ENCODE measurements at places on chromosomes 4 and X.

- DNase-seq: no peak
These were observed 611.1 kb downstream of the PCDH19 start for GRCh38 chrX:99798936-99799335.

DNA sequence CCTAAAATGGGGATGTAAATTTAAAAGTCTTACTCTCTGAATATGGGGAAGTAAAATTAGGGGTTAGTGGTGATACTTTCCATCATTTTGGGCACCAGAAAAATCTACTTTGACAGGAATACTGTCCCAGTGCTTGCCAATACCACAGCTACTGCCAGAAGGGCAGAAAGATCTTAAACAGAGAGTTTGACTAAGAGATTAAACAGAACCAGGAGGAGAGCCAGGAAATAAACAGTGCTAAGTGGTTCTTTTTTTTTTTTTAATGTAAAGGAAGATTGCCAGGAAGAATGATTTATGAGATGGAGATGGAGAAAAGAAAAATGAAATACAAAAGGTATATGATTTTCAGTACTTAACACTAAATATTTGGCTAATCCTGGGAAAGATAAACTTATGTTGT lies 126.8 kb downstream of the RTL3 start:
- DNase-seq: no peak

DNA sequence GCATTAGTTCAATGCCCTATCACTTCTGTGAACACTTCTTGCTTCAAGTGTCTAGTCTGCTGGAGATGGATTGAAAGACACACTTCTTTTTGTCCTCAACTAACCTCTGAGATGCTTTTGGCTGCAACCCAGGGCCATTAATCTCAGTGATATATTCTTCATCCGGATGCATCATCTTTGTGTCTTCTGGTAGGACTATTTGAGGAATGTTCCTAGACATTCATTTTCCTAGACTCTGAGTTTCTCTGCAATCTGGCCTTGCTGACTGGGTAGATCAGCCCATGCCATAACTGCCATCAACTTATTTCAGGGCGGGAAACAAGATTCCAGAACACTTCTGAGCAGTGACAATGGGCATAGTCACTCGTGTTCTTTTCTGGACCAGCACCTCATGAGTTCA lies 329.4 kb downstream of the PDGFC start:
- no peak for DNase-seq

GRCh38 chr4:81457345-81457744 lies 14.4 kb downstream of the RASGEF1B start:
- DNase-seq: no peak

GRCh38 chr4:145307763-145308430 lies 127.5 kb upstream of the OTUD4 start:
- no peak for DNase-seq

DNA sequence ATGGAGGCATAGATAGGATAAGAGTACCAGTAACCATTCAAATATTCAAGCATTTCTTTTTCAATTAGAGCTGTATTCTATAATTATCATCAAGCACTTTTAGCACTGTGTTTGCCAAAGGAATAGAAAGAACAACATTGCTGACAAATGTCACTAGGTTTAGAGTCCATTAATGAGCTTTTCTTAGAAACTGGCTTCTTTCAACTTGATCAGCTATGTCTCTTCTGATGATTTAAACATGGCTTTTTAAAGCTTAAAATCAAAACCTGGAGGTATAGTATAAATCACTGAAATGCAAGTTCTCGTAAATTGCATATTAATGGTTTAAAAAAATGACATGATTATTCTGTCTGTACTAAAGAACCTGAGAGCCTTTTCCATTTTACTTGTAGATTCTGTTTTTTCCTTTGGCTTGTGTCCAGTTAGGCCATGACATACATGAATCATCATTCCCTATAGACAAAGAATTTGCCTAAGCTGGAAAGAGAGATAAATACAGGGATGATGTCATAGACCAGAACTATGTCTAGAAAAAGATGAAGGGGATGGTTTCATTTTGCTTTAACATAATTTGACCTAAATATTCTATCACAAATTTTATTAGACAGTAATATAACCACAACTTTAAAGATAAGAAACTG lies 340.1 kb upstream of the CTSO start:
- no peak for DNase-seq

DNA sequence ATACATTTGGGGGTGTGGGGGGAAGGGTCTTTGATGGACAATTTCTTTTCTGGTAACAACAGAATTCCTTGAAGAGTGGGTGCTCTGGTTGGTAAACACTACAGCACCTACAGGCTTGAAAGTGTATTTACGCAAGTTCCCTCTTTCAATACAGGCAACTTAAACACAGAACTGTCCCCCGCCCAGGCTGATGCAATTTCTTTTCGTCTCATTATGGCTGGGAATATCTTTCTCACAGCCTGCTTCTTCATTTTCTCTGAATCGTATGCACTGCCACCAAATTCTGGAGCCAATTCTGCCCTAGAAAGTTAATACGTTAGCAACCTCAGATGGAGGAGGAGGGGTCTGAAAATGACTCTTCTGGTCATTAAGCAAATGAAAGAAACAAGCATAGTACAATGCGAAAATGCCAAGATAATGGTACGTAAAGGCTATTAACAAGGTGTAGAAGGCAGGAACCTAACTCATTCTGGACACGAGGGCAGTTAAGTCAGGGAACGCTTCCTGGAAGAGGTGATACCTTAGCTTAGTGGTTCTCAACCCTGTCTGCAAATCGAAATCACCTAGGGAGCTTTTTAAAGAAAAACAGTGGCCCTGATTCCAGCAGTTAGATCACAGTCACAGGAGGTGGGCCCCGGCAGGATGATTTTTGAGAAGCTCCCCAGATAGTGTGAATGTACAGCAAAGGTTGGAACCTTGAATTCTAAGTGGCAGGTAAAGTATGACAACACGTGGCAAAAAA lies 1.0 kb downstream of the AGA start:
- peak; percentile 2 for DNase-seq

DNA sequence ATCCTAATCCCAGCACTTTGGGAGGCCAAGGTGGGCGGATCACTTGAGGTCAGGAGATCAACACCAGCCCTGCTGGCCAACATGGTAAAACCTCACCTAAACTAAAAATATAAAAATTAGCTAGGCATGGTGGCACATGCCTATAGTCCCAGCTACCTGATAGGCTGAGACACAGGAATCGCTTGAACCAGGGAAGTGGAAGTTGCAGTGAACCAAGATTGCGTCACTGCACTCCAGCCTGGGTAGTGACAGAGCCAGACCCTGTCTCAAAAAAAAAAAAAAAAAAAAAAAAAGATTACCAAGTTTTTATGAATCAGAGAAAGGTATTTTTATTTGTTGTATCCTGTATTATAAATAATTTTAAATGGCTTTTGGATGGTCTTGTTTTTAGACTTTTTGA lies 15.1 kb downstream of the TRAPPC11 start:
- DNase-seq: no peak

GRCh38 chr4:52750819-52751486 lies at the start of gene ERVMER34-1:
Gene ERVMER34-1 (minus strand): TSS chr4:52751425. CDS start chr4:52745520, 5,905 bp downstream.
- DNase-seq: no peak

Data from NCI-H1092 (cell line).